ENCODE measurements at places on chromosomes 3 and 15.

DNA sequence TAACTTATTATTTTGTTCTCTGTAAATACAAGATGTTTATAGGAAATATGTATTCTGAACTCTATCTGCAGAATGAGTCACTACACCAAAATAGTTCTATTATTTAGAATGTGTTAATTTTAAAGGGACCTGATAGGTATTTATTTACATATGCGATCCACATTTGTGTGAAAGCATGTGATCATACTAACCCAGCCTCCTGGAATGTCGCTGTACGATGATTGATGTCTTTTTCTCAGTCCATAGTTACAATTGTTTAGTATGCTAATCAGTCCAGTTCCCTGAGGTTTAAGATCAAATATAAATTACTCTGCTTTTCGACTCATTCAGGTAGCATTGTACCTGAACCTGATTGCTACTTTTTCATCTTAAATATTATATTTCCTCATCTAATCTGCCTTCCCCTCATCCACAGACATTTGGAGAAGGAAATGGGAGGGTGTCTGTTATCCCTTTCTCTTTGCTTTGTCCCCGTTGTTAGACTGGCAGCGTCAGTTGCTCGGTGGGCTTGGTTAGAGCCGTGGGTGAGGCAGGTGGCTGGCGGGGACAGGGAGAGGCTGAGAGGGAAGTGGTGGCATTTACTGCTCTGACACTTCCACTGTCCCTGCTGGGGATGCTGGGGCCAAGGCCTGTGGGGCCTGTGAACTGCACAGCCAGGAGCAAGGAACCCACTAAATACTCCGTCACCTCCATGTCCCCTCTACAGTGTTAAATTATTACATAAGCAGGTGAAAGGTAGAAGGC lies 27.8 kb upstream of the NR2E3 start:
- DNase-seq = no peak

DNA sequence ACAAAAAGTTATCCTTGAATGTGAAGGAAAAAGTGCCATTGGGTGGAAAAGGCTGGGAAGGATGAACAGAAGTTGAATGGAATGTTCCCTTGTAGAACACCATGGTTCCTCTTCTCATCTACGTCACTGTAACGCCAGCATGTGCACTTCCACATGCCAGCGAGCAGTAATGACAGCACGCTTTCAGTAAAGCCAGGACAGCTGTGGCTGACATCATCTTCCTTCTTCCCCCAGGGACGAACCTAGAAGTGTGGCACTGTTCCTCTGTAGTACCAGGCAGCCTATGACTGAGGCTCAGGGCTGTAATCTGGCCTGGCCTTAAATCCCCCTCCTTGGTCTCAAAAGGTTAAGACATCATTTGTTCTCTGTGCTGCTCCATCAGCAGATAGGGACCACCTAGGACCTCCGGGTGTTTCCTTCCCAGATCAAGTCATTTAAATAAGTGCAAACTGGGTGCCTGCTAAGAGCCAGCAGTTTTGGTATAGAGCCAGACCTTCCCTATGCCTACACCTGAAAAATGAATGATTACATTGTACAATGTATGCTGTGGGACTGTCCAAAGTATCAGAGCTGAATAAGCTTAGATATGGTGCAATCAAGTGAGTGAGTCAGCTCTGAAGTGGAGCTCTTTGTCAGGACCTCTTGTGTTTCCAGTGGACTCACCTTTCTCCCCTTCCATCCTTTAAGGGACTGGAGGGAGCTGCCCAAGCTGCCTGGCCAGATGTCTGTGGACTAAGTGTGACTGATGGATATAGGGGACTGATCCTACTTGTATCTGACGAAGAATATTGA lies 5.6 kb upstream of the SRPRB start:
- no peak for DNase-seq

DNA sequence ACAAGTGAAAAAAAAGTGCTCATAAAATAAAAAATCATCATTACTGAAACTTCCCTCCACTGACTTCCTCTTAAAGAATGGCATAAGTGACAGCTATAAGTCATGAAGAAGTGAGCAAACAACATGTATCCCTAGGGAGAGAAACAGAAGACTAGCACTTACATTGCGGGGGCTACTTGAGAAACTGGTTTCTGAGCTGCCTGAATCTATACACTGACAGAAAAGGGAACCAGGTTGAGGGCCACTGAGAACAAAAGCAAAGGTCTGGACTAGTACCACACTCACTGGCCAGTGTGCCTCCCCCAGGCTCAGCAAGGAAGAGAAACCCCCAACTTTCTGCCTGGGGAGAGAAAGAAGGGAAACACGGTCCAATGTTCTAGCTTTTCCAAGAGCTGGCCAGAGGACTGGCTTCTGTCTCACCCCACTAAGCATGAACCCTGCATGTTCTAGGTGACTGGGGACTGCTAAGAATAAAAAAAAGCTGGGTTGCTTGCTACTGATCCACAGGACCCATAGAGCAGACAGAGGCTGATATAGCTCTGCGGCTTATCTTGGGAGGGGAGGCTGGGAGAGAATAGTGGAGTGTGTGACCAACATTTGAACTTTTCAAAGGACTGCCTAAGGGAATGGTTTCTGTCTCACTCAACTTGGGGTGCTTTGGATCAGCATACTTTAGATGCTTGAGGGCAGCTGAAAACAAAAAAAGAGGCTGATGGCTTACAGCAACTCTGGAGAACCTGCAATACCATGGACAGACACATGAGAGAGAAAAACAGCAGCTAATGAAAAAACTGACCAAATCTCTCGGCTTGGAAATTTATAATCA lies 8.1 kb downstream of the RAD18 start:
- DNase-seq = no peak

- no peak for DNase-seq
Observed at GRCh38 chr15:40763801-40764628, at the start of gene GCHFR. GCHFR (plus strand) TSS chr15:40764068; CDS start chr15:40764181, 113 bp downstream.

GRCh38 chr3:142929109-142929508 lies 34.4 kb downstream of the PAQR9 start:
- no peak for DNase-seq

DNA sequence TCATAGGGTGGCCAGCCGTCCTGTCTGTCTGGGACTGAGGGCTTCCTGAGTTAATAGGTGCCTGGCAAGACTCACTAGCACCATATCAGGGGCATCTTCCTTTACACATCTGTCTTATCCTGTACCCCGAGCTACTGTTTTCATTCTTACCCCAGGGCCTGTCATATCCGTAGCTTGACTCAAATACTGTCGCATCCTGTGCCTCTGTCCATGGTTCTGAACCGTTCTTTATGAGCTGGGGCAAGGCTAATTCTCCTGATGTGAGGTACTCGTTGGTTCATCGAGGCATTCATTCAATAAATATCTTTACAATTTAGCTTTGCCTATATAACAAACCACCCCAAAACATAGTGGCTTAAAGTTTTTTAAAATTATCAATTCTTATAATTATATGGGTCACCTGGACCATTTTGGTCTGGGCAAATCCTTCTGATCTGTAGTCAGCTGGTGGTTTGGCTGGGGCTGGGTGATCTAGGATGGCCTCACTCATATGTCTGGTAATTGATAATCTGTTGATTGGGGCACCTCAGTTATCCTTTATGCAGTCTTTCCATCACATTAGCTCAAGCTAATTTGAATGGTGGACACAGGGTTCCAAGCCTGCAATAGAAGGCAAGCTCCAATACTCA lies 121.2 kb downstream of the TLE3 start:
- peak; percentile 23 for DNase-seq

DNA sequence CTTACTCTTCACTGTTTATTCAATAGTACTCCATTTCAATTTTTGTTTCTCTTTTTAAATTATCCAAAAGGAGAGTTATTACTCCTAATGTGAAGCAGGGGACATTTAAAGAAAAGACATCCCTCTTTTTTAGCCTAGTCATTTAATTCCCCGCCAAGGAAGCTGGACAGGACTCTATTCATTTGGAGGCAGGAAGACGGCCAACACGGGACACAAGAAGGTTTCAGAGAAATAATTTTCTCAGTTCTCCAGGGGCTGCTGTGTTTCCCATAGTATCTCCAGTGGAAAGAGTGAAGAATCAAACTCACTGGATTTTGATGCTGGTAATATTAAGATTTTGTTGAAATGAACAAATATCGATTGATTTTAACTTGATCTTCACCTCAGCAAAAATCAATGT lies 833.7 kb downstream of the ROBO2 start:
- DNase-seq = no peak
